Left ventricle myocardium superior (tissue), 1 donor: ENCODE measurements at places on chromosomes 11 and 22. TPM values are rescaled to one million over a fixed set of nuclear protein-coding genes. Genes with fewer than 3 reads are reported as not detected.

DNA sequence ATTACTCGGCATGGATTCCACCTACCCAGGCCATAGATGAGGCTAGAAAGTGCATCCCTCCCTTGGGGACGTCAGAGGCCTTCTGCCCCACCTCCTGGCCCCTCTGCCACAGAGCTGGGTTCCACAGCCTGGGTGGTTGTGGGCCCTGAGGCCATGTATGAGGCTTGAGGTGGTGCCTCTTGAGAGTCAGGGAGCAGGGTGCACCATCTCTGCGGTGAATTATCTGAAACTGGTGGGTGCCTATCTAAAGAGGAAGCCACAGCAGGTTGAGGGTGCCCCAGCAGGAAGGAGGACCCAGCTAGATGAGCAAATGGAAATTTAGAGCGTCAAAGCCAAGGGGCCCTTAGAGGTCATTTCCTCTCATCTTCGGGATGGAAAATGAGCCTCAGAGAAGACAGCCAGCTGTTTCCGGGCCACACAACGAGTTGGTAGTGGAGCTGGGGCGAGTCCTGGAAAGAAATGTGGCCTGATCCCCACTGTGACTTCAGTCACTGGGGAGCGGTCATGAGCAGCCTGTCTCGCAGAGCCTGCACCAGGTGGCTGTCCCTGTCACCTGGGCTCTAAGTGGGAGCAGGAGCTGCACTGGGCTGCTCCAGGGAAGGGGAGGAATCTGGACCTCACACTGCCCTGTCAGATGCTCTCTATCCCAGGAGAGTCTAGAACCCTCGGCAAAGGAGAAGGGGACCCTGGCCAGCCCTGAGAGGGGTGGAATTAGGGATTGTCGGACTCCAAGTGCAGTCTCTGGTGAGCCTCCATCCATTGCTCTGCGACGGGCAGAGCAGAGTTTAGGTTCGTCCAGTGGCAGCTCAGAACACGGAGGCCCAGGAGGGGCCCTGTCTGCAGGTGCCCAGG, 7.3 kb downstream of the ADORA2A start:
- DNase-seq: peak; percentile 49

The CCDC15 gene
- 0.25 TPM for total RNA-seq

- peak; percentile 62 for DNase-seq
Observed at GRCh38 chr11:16925561-16926065, 88.6 kb downstream of the PLEKHA7 start.

The GRAMD1B gene
- total RNA-seq: 12.2 TPM

DNA sequence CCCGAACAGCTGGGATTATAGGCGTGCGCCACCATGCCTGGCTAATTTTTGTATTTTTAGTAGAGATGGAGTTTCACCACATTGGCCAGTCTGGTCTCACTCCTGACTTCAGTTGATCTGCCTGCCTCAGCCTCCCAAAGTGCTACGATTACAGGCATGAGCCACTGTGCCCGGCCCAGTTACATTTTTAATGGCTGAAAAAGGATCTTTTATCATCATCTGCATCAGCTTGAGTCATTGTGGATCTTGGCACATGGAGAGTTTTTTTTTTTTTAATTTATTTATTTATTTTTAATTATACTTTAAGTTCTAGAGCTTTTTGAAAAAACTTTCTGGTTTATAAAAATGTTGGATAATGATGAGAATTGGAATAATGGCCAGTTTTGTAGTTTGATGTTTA, 8.6 kb downstream of the IGHMBP2 start:
- DNase-seq: no peak

DNA sequence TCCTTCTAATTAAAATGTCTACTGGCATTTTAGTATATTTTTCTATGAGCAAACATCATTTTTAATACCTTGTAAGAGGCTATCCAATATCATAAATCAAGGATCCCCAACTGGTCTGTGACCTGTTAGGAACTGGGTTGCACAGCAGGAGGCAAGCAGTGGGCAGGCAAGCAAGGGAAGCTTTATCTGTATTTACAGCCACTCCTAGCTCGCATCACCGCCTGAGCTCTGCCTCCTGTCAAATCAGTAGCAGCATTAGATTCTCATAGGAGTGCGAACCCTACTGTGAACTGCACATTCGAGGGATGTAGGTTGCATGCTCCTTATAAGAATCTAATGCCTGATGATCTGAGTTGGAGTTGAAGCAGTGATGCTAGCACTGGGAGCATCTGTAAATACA, 70.2 kb upstream of the CREB3L1 start:
- DNase-seq: no peak

The INS gene
- total RNA-seq: not detected

GRCh38 chr11:87361891-87362290, 324.2 kb downstream of the TMEM135 start:
- no peak for DNase-seq

The OR52H1 gene
- total RNA-seq: not detected

DNA sequence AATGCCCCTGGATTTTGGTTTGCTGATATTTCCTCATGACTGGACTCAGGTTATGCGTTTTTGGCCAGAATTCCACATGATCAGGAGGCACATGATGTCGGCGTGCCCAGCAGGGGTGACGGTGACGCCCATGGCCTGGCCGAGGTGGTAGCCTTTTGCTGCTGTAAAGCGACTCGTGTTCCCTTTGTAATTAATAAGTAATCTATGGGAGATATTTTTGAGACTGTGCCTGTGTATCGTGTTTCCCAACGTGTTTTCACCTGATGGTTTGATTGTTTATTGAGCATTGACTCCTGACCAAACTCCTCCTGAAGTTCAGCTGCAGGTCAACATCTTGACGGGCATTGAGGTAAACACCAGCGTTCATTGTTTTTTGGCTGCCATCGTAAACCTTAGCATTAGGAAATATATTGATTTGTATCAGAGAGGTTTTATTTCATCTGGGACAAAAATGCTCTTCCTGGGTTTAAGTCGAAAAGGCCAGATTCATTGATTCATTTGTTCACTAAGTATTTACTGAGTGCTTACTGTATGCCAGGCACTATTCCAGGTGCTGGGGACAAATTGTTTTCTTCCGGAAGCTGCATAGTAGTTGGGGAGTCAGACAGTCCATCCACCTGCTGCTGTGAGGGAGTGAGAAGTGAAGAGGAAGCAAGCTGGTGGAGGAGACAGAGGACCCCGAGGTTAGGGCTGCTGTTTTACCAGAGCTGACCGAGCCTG, 23.6 kb downstream of the DCPS start:
- DNase-seq: no peak

- no peak for DNase-seq
Observed at GRCh38 chr11:14746857-14747395, 103.3 kb downstream of the PDE3B start.

GRCh38 chr11:85779956-85780640, 30.8 kb downstream of the SYTL2 start:
- DNase-seq: no peak

GRCh38 chr11:75719340-75720239, 2.0 kb downstream of the MOGAT2 start:
- DNase-seq: peak; percentile 25

DNA sequence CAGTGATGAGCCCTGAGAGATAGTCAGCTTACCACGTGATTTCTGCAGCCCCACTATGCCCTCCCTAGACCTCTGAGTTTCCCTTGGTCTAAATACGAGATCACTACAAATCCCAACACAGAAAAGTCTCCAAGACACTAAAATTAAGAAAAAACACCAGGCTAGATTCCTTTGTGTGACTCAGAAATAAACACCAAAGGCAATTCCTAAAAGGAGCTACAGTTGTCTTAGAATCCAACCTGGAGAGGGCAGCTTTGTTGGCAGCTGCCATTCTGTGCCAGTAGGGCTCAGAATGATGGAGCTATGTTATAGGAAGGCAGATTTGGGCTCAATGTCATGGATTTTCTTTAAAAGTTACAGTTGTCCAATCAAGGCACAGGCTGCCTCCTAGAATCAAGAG, 37.1 kb upstream of the HMGXB4 start:
- no peak for DNase-seq

DNA sequence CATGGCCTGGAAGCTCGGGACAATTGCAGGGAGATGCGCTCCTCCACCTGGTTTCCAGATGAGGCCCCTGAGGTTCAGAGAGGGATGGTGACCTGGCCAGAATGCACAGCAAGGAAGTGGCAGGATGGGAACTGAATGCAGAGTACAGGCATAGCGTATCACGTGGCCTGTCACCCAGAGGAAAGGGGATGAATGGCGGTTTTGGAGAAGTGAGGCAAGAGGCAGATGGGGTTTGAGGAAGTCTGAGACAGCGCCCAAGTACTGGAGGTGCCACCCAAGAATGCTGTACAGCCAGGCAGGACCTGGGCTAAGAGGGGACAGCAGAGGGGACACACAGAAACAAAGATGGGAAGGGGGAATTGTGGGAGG, 4.9 kb downstream of the RAB3IL1 start:
- DNase-seq: peak; percentile 29

GRCh38 chr11:124763156-124763947, 1.3 kb upstream of the ESAM start:
- DNase-seq: peak; percentile 93

GRCh38 chr11:70650075-70650909, 252.0 kb downstream of the CTTN start:
- DNase-seq: peak; percentile 63

DNA sequence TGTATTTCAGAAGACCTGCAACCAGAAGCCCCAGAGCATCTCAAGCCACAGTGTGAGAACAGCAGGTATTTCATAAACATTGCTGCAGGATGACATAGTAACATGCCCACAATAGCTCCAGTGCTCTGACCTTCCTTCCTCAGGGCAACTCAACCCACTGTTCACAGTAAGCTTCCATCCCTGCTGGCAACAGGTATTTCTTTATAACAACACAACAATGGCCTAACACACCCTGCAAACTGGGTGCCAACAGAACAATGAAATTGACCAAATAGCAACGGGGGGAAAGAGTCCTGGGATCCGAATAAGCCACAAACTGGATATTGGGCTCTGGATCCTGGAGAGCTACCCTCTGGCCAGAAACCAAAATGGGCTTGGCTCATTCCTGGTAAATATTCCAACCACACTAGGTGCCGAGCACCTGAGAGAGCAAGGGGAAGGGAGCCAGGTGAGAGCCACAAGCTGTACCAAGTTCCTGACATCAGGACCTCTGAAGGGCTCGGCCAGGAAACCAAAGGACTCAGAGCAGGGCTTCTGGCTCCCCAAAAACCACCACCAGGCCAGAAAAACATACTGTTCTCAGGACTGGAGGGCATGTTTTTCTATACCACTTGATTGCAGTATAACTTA, 99.5 kb downstream of the MICAL3 start:
- DNase-seq: no peak

GRCh38 chr11:121199516-121199915, 93.1 kb upstream of the SC5D start:
- no peak for DNase-seq

DNA sequence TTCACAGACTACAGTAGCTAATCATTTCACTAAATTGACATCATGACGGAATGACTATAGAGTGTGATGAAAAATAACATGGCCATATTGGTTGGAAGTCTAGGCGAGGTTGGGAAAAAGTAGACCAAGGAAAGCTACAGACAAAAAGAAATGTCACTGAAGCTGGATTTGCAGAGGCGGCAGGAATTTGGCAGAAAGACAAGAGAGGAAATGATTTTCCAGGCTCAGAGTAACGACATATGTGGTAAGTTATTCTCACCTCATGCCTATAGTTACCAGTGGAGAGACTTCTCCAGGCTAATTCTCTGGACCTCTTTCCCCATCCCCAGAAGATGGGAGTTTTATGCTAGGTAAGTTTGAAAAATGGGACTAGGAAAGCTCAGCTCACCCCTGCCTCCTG, 1005.8 kb upstream of the CCDC90B start:
- DNase-seq: no peak

- no peak for DNase-seq
Observed at GRCh38 chr11:1330473-1330872, 21.0 kb upstream of the TOLLIP start.

DNA sequence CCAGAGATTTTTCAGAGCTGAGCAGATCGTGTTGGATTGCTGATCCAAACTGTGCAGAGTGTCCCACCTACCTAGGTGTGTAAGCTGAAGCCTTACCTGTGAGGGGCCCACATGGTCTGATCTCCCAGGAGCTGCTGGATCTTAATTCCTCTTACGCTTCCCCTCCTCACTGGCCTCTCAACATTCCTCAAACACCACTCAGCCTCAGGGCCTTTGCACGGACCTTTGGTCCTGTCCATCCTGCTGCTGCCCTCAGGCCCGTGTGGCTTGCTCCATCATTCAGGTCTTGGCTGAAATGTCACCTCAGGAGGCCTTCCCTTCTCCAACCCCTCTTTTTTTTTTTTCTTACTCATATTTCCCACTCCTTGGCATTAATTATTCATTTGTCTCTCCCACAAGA, 21.1 kb upstream of the RAB1B start:
- no peak for DNase-seq

- peak; percentile 44 for DNase-seq
Observed at GRCh38 chr11:77179048-77179447, 51.0 kb downstream of the MYO7A start.

The POLR3H gene
- 17.9 TPM for total RNA-seq

DNA sequence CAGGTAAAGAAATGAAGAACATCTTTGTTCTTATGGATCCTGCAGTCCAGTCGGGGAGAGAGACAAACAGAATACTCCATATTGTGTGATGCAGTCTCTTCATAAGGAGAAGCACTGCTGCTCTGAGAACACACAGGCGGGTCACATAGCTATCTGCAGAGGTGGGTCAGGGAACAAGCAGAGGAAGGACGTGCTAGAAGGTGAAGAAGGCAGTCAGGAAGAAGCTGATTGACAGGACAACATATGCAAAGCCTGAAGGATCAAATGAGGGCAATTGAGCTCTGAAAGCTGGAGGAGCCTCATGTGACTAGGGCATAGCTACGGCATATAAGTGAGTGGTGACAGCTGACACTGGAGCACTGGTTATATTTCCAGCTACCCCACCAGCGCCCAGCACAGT, 122.5 kb downstream of the OPCML start:
- no peak for DNase-seq

- DNase-seq: no peak
Observed at GRCh38 chr11:107496011-107496410, 38.4 kb upstream of the CWF19L2 start.

DNA sequence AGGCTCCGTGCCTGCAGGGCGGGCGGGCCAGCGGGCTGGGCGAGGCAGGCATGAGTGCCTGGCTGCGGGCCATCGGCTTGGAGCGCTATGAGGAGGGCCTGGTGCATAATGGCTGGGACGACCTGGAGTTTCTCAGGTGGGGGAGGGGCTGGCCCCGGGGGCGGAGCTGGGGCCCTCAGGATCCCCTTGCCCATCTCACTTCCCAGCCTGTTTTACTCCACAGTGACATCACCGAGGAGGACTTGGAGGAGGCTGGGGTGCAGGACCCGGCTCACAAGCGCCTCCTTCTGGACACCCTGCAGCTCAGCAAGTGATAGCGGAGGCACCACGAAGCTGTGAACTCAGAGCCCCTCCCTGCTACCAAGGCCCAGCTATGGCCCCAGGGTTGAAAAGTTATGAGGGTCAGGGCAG, 5.9 kb downstream of the PHOX2A start:
- peak; percentile 55 for DNase-seq

The NRXN2 gene
- 0.97 TPM for total RNA-seq

The KRTAP5-10 gene
- total RNA-seq: not detected

GRCh38 chr22:37500745-37501609, 14.8 kb upstream of the MFNG start:
- peak; percentile 78 for DNase-seq

The FAM181B gene
- 0.07 TPM for total RNA-seq
